ENCODE measurements at places on chromosomes 4 and X.
A peak's percentile ranks its signal among the peaks of the same experiment; 100 is the strongest.

DNA sequence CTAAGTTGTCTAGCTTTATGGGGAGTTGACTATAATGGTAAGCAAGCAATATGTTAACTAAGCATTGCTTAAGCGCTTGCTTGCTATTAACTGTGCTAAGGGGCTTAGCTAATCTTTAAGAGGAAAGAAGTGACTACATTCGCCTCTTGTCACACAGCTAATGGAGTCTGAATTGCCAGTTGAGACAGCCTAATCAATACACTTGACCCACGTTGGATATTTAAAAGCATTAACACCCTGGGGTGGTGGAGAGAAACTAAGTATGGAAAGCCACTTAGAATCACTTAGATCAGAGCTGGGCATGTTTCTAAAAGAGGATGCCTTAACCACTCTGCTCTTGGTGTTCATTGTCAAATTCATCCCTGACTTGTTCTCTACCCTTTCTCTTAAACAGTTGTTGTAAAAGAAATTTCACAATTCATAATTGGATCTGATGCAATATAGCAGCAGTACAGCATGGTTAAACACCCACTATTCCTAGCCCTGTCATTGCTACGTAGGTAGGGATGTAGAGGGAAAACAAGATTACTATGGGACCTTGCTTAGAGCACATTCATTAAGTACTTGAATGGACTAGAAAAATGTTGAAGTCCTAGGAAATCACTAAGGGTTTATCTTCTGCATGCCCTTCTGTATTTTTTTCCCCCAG, 3.5 kb downstream of the ZAR1 start:
- H3K36me3 ChIP-seq: peaks cover under 1% of the 10 kb centered on the region
- H3K4me1 ChIP-seq: peaks cover 3% of the 10 kb centered on the region
- no peak overlapping the region for H3K4me3 ChIP-seq
- peaks cover 23% of the 10 kb centered on the region for H3K27me3 ChIP-seq
- H3K27ac ChIP-seq: peak overlapping the region; percentile 51
- DNase-seq: no peak

DNA sequence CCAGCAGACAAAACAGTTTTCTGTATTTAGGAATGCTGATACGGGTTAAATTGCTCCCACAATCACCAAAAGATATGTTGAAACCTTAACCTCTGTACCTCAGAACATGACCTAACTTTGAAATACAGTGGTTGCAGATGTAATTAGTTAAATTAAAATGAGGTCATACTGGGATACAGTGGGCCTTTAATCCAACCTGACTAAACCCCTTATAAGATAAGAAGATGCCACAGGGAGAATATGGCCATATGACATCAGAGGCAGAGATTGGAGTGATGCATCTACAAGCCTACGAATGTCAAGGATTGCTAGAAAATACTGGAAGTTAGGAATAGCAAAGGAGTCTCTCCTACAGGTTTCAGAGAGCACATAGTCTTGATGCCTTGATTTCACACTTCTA, 32.1 kb upstream of the PARM1 start:
- no peak for DNase-seq
- no peaks in the 10 kb centered on the region for H3K4me1 ChIP-seq
- H3K27me3 ChIP-seq: peaks cover 8% of the 10 kb centered on the region
- H3K27ac ChIP-seq: no peak overlapping the region

GRCh38 chr4:7843831-7844593, 95.6 kb downstream of the AFAP1 start:
- peaks cover 23% of the 10 kb centered on the region for H3K4me1 ChIP-seq
- H3K27ac ChIP-seq: peak overlapping the region; percentile 83
- peaks cover 6% of the 10 kb centered on the region for H3K36me3 ChIP-seq
- H3K4me3 ChIP-seq: no peak overlapping the region
- DNase-seq: peak; percentile 64

DNA sequence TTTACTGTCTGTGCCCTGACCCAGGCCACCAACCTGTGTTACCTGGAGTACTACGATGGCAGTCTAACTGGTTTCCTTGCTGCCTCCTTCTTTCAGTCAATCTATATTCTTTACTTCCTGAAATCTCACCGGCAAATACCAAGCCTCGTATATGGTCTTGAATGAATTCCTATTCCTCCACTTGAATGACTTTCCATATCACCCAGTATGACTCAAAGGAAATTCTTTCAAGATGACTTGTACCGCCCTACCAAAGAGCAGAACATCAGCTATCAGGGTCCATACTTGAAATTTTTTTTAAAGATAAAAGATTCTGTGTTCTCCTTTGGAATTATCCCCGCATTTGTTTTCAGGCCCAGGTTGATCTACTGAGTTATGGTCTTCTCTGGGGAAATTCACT, 378.0 kb downstream of the AFF2 start:
- no peak overlapping the region for H3K27ac ChIP-seq
- no peak overlapping the region for H3K4me3 ChIP-seq
- DNase-seq: no peak
- H3K36me3 ChIP-seq: no peaks in the 10 kb centered on the region
- no peaks in the 10 kb centered on the region for H3K4me1 ChIP-seq

GRCh38 chrX:6770936-6771335, 236.0 kb upstream of the VCX3A start:
- H3K27ac ChIP-seq: no peak overlapping the region
- DNase-seq: no peak
- no peaks in the 10 kb centered on the region for H3K36me3 ChIP-seq
- H3K4me1 ChIP-seq: no peaks in the 10 kb centered on the region
- no peak overlapping the region for H3K4me3 ChIP-seq

- no peaks in the 10 kb centered on the region for H3K4me1 ChIP-seq
- no peak overlapping the region for H3K27ac ChIP-seq
- H3K36me3 ChIP-seq: no peaks in the 10 kb centered on the region
- H3K27me3 ChIP-seq: no peaks in the 10 kb centered on the region
These were observed 26.2 kb downstream of the UGT2B7 start for GRCh38 chr4:69122476-69122875.

GRCh38 chr4:168565130-168565529, 68.3 kb downstream of the PALLD start:
- no peaks in the 10 kb centered on the region for H3K4me1 ChIP-seq
- no peak overlapping the region for H3K27ac ChIP-seq
- DNase-seq: no peak
- H3K27me3 ChIP-seq: peaks cover 22% of the 10 kb centered on the region

DNA sequence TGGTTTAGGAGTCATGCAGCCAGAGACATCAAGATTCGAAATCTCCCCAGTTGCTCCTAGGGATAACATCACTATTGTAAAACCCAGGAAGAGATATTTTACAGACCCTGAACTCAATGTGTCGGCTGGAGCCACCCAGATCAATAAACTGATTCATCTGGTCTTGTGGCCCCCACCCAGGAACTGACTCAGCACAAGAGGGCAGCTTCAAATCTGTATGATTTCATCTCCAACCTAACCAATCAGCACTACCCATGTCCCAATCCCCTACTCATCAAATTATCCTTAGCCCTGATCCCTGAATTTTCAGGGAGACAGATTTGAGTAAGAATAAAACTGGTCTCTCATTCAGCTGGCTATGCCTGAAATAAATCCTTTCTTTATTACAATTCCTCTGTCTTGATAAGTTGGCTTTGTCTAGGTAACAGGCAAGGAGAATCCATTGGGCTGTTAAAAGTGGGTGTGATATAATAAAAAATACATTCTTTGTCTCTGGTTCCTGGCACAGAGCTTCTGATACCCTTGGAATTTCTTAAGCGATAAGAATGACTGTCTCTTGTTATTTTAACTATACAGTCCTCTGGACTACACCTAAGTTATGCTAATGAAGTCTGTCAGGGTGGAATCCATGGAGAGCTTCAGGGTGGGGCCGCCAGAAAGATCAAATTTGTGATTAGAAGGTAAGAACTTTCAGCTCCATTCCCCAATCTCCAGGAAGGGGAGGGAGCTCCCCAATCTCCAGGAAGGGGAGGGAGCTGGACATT, 44.3 kb upstream of the TNIP3 start:
- H3K4me3 ChIP-seq: no peak overlapping the region
- H3K27me3 ChIP-seq: no peaks in the 10 kb centered on the region
- H3K4me1 ChIP-seq: peaks cover 2% of the 10 kb centered on the region
- no peak for DNase-seq

DNA sequence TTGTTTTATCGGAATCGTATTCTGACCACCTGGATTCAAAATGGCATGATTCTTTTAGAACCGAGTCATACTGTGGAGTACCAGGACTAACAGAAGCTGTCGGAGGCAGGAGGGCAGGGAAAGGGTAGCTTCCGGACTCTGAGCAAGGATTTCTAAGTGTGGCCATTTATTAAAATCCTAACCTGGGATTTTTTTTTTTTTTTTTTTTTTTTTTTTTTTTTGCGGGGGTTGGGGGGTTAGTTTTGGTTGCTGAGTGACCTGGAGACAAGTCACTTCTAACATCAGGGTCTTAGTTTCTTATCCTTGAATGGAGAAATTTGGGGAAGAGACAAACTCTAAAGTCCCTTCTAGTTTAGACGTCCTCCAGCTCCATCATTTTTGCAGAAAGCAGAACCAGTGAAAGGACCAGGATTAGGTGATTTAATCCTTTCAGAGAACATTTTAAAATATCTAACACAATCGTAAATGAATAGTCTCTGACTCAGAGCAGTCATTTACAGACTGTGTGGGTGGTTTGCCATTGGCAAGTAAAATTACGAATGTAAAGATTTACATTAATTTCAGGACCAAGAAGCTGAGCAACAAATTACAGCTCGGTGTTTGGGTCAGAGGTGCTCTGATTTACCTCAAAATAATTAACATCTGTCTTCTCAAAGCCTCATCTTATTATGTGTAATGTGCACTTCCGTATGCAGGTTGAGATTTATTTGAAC, 7.3 kb downstream of the SLC25A5 start:
- H3K4me3 ChIP-seq: no peak overlapping the region
- H3K27ac ChIP-seq: no peak overlapping the region
- peaks cover 2% of the 10 kb centered on the region for H3K4me1 ChIP-seq
- no peak for DNase-seq
- no peaks in the 10 kb centered on the region for H3K36me3 ChIP-seq
- H3K27me3 ChIP-seq: no peaks in the 10 kb centered on the region
